ENCODE measurements at places on chromosomes 5 and 9.

- no peak for DNase-seq
Measured at GRCh38 chr5:152349683-152350526, 55.2 kb downstream of the NMUR2 start.

DNA sequence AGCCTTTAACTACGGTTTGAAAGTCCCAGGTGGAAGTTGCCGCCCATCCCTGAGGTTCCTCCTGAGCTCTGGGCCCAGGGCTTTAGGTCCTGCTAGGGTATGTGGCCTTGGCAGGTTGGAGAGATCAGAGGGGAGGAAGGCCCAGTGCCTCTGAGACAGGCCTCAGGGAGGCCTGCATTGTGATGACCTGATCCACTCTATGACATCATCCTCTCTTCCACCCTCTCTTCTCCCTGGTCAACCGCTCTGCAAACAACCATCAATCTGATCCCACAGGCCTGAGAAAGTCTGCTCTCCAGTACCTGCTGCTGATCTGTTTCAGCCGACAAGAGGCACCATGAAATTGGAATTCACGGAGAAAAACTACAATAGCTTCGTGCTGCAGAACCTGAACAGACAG is at the start of gene CCIN:
CCIN (plus strand) TSS at position 223 of the 400 bp plus-strand sequence; CDS start at position 338, 115 bp downstream.
- DNase-seq, result no peak

DNA sequence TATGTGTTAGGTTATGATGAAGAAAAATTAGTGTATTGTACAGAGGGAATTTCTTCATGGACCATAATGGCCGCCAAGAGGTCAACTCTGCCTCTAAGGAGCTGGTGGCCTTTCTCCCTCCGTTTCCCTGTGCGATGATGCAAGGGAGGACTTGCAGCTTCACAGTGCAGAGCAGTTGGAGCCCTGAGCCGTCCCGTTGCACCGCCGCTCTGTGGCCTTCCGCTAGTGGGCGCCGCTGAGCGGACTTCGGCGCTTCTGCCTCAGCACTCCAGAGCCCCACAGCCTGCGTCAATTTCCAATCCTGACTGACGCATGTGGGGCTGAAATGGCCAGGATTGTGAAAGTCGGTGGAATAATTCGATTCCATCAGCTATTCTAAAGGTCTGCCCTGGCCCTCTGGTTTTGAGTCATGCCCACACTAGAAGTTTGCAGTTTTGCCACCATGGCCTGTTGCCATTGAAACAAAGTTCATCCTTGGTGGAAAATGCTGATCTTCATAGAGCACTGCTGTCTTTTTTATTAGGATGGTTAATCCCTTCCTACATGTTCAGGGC is 22.7 kb upstream of the LECT2 start:
- no peak for DNase-seq

DNA sequence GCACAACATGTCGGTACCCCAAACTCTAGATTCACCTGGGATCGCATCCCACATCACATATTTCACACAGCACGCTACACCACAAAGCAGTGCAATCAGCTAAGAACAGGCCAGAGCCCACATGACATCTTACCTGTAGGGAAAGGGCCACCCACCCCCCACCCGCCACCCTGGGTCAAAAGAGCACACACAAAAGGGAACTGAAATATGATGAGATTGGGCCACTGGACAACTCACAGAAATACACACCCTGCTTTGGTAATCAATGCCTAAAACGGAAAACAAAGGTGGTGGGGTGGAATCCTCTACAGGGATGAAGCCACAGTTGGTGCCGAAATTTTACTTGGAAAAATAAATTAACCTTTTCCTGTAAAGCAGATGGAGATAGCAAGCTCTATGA is 13.1 kb downstream of the RETREG1 start:
- no peak for DNase-seq

GRCh38 chr5:158525663-158526062 is 574.1 kb downstream of the EBF1 start:
- DNase-seq, result no peak

DNA sequence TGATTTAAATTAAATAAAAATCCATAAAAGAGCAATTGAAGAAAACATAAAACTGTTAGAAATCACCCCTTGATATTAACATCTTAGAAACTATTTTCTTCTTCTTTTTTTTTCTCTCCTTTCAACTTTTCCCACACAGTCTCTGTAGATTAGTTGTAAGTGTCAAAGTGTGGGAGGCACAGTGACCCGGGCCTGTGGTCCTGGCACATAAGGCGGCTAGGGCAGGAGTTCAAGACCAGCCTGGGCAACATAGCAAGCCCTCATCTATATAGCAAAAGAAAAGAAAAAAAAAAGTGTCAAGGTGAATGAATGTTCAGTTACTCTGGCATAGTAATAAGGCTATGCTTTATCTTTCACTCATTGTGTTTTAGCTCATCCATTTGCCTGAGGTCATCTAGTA is 14.2 kb downstream of the RORB start:
- DNase-seq, result no peak
